ENCODE measurements at places on chromosomes 7 and 10.
A peak's percentile ranks its signal among the peaks of the same experiment; 100 is the strongest.

DNA sequence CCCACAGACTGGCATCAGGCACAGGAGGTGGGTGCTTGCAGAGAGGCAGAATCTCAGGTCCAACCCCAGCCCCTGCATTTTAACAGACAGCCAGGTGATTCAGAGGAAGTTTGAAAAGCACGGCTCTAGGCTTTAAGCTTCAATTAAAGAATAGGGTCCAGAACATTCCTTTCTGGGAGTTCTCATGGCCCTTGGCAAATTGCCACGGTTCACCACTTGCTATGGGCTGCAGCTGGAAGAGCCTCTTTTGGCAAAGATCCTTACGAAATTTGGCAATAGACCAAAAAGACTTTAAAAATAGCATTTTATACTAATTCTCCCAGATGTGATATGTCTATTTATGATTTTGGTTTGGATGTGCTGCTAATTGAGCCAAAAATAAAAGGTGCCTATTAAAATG is 148.1 kb downstream of the ITGA8 start:
- no peak for DNase-seq

- DNase-seq, result no peak
These were observed 106.1 kb downstream of the CLEC2L start for GRCh38 chr7:139629392-139630082.

DNA sequence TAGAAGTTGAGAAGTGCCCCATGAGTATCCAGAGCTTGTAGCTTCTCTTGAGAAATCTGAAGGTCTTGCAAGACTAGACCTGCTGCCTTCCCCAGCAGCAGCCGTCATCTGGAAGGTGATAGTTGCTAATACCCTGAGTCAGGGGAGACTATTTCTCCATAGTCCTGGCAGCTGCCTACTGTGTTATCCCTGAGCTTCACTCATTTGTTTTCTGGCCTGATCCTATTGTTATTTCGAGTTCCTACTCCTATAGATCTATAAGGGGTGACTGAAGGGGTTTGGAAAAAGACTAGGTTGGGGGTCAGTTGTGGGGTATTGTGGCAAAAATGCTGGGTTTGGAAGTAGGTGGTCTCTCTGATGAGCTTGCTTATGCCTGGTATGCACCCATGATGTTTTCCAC is 297.8 kb downstream of the CNTNAP2 start:
- no peak for DNase-seq

DNA sequence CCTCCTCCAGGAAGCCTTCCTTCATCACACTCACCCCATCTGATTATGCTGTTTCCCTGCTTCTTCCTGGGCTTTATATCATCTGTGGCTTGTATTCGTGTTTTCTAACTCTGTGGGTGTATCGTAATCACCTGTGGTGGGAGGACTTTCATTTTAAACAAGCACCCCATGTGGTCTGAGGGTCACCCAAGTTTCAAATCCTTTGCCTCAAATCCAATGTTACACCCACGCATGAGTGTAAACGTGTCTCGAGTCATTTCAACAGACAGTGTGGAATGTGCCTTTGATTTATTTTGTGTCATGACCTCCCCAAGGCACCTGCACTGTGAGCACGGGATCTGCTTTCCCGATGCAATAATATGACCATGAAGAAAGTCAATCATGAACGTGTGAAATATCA is 17.5 kb upstream of the LYZL2 start:
- no peak for DNase-seq

DNA sequence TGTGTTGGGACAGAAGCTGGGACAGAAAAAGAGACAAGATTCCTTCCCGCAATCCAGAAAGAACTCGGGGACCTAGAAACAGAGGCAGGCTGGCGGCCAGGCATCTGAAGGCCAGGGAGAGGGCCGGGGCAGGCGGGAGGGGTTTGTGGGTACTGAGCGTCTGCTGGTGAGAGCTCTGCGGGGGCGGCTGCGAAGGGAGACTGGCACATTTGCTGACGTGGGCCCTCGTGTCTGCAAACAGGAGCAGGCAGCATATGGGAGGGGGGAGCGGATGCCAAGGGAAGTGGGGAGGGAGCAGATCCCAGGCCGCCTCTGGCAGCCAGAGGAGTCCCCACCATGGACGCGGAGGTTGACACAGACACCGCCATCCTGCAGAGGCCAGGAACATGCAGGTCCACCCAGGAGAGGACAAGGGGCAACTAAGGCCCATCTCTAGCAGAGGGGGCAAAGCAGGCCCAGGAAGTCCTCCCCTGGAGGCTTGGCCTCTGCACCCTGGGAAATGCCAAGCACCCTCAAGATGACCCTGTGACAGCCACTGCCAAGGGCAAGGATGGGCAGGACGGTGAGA is 32.2 kb downstream of the KCNH2 start:
- no peak for DNase-seq

GRCh38 chr10:90787393-90788198 is 70.2 kb downstream of the HTR7 start:
- peak; percentile 41 for DNase-seq

DNA sequence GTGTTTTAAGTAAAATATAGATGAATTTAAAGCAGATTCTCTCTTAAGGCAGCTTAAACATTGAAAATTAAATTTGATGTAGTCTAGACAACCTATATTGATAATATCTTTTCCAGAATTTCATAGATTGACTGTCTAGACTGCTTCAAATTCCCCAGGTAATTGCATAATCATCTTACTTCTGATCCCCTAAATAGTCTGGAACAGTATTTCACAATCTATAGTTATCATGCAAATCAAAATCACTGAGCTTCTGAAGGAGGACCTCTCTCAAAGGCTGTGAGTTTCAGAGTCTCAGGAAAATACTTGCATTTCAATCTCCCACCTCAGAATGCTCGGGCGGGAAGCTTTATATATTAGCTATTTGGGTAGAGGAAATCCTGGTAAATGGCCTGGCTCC is 87.3 kb downstream of the SEMA3A start:
- DNase-seq, result no peak

DNA sequence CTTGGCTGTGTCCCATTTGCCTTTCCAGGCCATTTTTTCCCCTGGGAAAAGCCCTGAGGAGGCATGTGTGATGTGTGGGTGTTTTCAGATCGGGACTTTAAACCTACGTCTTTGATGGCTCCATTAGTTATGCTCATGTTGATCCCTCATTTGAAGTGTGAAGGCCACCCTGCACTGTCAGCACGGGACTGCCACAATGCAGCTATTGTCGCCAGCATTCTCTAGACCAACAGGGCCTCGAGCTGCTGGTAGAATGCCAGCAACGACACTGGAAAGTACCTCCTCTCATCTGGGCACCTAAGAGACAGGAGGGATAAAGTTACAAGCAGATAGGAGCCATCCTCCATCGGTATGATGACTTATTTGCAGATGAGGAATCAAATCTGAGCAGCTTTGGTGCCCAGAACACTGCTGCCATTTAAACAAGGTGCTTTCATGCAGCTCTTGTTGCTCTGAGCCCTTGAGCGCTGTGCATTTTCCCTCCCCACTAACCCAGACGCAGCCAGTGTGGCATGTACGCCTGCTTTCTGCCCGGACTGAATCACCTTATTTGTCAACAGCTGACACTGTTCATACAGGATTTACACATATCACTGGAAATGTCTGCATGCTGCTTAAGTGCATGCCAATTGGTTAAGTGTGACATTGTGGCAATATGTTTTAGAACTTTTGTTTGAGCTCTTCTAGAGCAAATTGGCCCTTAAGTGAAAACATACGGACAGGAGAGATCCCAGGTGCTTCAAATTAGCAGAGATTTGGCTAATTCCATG is 175.0 kb upstream of the PITRM1 start:
- no peak for DNase-seq

- DNase-seq, result no peak
These were observed 48.0 kb downstream of the HSPA12A start for GRCh38 chr10:116694243-116694926.

- no peak for DNase-seq
These were observed 96.8 kb downstream of the ZMYND11 start for GRCh38 chr10:232061-232460.
